Activated CD8-positive, alpha-beta T cell treated with anti-CD3 and anti-CD28 coated beads for 36 hours (primary cell): ENCODE measurements at places on chromosomes 7 and 10. TPM values are rescaled to one million over a fixed set of nuclear protein-coding genes. Genes with fewer than 3 reads are reported as not detected.

Gene EIF3A
- 131 TPM for total RNA-seq

Gene PNLIPRP3
- not detected for total RNA-seq

Gene HOGA1
- total RNA-seq: not detected

DNA sequence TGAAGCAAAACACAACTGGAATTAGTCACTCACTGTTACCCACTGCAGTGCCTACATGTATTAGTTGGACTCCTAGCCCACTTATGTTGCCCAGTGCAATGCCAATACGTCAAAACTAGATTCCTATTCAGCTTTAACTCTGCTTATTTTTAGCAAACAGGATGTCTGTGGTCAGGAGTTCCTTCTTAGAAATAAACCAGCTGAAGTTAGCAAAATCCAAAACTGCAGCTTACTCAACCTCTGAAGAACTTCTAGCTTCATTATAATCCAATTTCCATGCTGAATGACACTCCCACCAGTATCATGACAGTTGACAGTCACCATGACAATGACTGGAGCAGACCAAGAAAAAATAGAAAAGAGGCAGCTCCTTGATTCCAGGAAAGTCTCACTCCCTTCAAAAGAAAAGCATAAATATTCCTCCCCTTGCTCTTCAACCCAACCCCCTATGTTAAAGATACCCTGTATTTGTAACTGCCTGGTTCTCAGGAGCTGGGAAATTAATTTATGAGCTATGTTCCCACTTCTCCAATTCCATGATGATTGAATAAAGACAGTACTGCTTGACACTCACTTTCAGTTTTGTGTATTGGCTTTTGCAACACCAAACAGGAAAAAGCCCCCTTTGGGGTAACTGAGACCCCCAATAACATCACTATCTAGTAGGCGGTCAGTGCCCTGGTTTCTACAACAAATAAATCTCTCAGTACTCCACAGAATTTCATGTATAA is 327.4 kb downstream of the SORCS1 start:
- H3K4me1 ChIP-seq: peaks cover 7% of the 10 kb centered on the region
- no peak overlapping the region for H3K27ac ChIP-seq
- no peak overlapping the region for H3K4me3 ChIP-seq
- no peaks in the 10 kb centered on the region for H3K36me3 ChIP-seq
- no peaks in the 10 kb centered on the region for H3K27me3 ChIP-seq

DNA sequence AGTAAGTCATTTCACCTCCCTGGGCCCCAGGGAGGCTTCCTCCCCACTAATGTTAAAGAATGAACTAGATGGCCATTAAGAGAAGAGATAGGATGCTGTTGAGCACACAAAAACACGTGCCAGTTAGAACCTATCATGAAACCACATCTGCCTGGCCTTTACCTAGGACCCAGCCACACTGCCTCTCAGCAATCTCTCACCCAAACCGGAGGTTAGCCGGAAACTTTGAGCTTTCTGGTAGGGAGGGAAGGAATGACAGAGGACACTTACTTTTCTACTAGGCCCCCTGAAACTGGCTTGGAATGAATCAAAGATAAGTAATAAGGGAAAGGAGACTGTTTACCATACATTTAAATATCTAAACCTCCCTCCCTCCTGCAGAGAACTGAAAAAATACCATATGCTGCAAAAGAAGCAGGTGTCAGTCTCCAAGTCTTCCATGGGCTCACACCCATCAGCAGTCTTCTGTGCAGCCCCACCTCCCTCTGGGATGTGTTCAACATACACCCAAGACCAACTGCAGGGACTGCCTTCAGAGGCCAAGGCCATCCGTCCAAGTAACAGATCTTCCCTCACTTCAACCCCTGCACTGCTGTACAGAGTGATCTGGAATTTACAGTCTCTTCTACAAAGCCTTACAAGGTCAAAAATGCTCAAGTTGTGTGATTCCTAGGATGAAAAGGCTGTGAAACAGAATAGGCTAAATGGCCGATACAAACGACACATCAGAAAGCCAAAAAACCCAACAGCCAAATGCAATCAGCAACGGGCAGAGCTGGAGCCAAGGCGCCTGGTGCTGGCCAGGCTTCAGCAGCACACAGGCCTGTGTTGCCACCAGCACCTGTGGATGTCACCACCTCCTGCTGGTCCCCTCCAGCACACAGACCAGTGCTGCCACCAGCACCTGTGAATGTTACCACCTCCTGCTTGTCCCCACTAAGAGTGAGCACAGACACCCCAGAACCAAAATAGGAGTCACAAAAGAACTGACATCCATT is 42.4 kb downstream of the SORBS1 start:
- H3K27me3 ChIP-seq: no peaks in the 10 kb centered on the region
- no peak overlapping the region for H3K4me3 ChIP-seq
- H3K27ac ChIP-seq: no peak overlapping the region
- no peaks in the 10 kb centered on the region for H3K36me3 ChIP-seq
- H3K4me1 ChIP-seq: peaks cover 4% of the 10 kb centered on the region

GRCh38 chr10:30282221-30282620 is 66.9 kb downstream of the MTPAP start:
- no peaks in the 10 kb centered on the region for H3K36me3 ChIP-seq
- no peak overlapping the region for H3K4me3 ChIP-seq
- H3K27me3 ChIP-seq: no peaks in the 10 kb centered on the region
- no peak overlapping the region for H3K27ac ChIP-seq

Gene ANKRD1
- total RNA-seq: not detected

GRCh38 chr10:68636335-68636734 is 76.2 kb downstream of the TET1 start:
- H3K4me1 ChIP-seq: no peaks in the 10 kb centered on the region
- no peaks in the 10 kb centered on the region for H3K36me3 ChIP-seq
- no peak overlapping the region for H3K4me3 ChIP-seq
- no peak overlapping the region for H3K27ac ChIP-seq
- no peaks in the 10 kb centered on the region for H3K27me3 ChIP-seq

Gene TMEM130
- total RNA-seq: not detected

GRCh38 chr7:88456490-88456889 is 149.8 kb upstream of the STEAP4 start:
- H3K4me3 ChIP-seq: no peak overlapping the region
- H3K27ac ChIP-seq: no peak overlapping the region
- H3K4me1 ChIP-seq: no peaks in the 10 kb centered on the region
- H3K36me3 ChIP-seq: no peaks in the 10 kb centered on the region
- DNase-seq: no peak

DNA sequence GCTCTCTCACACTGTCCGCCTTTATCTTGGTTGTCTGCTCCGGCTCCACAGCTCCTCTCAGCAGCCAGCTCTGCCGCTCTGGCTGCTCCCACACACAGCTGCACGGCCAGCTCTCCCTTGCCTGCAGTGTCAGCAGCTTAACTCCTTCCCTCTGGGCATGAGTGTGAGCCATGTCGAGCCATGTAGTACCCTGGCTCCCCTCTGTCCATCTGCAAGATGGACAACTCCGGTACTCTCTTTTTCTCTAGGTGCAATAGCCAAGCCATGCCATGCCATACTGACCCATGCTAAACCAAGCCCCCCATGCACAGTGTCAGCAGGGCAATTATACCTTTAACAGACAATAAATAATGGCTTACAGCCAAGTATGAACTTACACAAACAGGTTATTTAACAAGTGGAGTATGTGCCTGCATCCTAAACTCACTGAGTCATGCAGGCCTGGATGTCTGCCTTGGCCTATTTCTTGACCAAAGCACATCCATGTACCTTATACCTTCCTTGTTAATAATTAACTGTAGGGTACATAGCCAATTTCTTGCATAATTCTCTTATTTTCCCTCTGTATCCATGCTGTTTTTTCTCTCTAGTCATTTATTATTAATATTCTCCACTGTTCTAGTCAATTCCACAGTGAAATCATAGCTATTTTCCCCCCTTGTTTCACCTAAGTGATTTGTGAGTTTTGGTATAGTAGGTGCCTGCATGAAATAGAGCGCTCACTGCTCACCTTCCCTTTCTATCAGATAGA is 170.9 kb downstream of the CDK14 start:
- H3K27me3 ChIP-seq: no peaks in the 10 kb centered on the region
- H3K4me1 ChIP-seq: no peaks in the 10 kb centered on the region
- H3K4me3 ChIP-seq: no peak overlapping the region
- no peaks in the 10 kb centered on the region for H3K36me3 ChIP-seq
- no peak for DNase-seq

DNA sequence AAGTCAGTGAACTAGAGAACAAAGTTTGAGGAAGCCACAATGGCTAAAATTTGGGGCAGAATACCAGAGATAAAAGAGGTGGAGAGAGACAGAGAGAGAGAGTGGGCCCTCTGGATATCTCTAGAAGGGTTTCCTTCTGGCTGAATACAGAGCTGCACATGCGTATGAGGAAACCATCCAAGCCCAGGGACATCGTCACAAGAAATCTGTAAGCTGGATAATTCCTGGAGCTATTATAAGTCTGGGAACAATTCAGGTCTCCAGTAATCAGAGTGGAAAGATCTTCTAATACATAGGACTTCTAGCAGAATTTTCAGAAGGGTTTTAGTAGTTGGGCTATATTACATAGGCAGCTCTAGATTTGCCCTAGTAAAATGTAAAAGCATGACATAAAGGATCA is 415.7 kb upstream of the MTPN start:
- DNase-seq: no peak
- no peaks in the 10 kb centered on the region for H3K36me3 ChIP-seq
- H3K4me1 ChIP-seq: no peaks in the 10 kb centered on the region
- no peaks in the 10 kb centered on the region for H3K27me3 ChIP-seq

- H3K36me3 ChIP-seq: no peaks in the 10 kb centered on the region
- no peak overlapping the region for H3K27ac ChIP-seq
- no peak overlapping the region for H3K4me3 ChIP-seq
- H3K4me1 ChIP-seq: peaks cover 10% of the 10 kb centered on the region
Observed at GRCh38 chr7:103447073-103447960, 1.3 kb upstream of the SLC26A5 start.

- no peak for DNase-seq
- no peaks in the 10 kb centered on the region for H3K27me3 ChIP-seq
- peaks cover 22% of the 10 kb centered on the region for H3K4me1 ChIP-seq
- H3K27ac ChIP-seq: peak overlapping the region; percentile 13
Observed at GRCh38 chr10:30510932-30511700, 77.1 kb downstream of the MAP3K8 start.

- H3K4me3 ChIP-seq: no peak overlapping the region
- no peaks in the 10 kb centered on the region for H3K36me3 ChIP-seq
- H3K4me1 ChIP-seq: no peaks in the 10 kb centered on the region
- no peak for DNase-seq
Observed at GRCh38 chr7:95317546-95317945, 6.8 kb downstream of the PON1 start.

DNA sequence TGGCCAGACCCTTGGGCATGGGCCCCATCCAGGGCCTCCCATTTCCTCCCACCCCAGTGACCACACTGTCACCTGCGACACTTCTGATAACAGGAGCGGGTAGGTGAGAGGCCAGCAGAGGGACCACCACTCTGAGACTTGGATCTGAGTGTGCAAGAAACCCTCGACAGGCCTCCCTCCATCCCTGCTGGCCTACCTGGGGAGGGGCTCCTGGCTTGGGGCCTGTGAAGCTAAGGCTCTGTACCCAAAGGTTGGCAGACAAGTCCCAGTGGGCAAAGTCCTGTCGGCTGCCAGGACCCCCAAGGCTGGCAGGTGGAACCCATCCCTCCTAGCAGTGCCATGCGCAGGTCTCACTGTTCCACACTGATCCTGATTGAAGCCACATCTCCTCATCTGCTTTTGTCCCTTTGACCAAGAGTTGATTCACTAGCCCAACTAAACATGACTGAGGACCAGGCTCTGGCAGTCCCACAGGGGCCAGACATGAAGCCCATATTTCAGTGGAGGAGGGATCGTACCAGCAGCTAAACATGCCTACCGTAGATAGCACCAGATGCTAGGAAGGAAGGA is 1.2 kb upstream of the PGAM2 start:
- peak; percentile 27 for DNase-seq
- peaks cover 31% of the 10 kb centered on the region for H3K4me1 ChIP-seq
- H3K27ac ChIP-seq: no peak overlapping the region
- H3K36me3 ChIP-seq: peaks cover 1% of the 10 kb centered on the region

DNA sequence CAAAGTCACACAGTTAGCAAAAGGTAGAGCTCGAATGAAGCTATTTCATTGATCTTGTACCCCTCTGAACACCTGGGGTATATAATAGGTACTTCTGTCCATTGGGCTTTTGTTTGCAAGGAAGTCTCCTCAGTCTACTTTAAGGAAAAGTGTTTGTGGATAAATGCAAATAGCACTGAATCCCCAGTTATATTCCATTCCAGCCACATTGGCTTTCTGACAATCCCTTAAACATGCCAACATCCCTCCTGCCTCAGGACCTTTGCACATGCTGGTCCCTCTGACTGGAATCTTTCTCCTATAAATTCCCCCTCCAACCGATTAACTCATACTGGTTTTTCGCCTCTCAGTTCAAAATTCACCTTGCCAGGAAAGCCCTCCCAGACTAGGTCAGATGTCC is 17.1 kb downstream of the DUSP5 start:
- peaks cover 63% of the 10 kb centered on the region for H3K36me3 ChIP-seq
- no peaks in the 10 kb centered on the region for H3K27me3 ChIP-seq
- peaks cover 38% of the 10 kb centered on the region for H3K4me1 ChIP-seq
- no peak overlapping the region for H3K27ac ChIP-seq
- H3K4me3 ChIP-seq: no peak overlapping the region
- DNase-seq: no peak

Gene MAP3K8
- total RNA-seq: 25.7 TPM

Gene NXPH1
- not detected for total RNA-seq

- no peak overlapping the region for H3K4me3 ChIP-seq
- peaks cover 31% of the 10 kb centered on the region for H3K36me3 ChIP-seq
- no peak overlapping the region for H3K27ac ChIP-seq
- no peak for DNase-seq
Observed at GRCh38 chr7:780081-780480, 52.2 kb upstream of the SUN1 start.

Gene HMX3
- 0.45 TPM for total RNA-seq

Gene GDF2
- not detected for total RNA-seq

- H3K4me1 ChIP-seq: no peaks in the 10 kb centered on the region
- DNase-seq: no peak
- no peaks in the 10 kb centered on the region for H3K36me3 ChIP-seq
- H3K4me3 ChIP-seq: no peak overlapping the region
- H3K27me3 ChIP-seq: no peaks in the 10 kb centered on the region
Observed at GRCh38 chr10:404991-405390, 269.7 kb downstream of the ZMYND11 start.

- H3K36me3 ChIP-seq: no peaks in the 10 kb centered on the region
- no peak overlapping the region for H3K4me3 ChIP-seq
- DNase-seq: no peak
- H3K27ac ChIP-seq: no peak overlapping the region
- peaks cover 1% of the 10 kb centered on the region for H3K27me3 ChIP-seq
- peaks cover 2% of the 10 kb centered on the region for H3K4me1 ChIP-seq
Observed at GRCh38 chr7:48259463-48260280, 88.4 kb downstream of the ABCA13 start.

- peak overlapping the region; percentile 70 for H3K27ac ChIP-seq
- DNase-seq: no peak
- H3K4me3 ChIP-seq: no peak overlapping the region
Observed at GRCh38 chr10:27525819-27526218, 21.7 kb downstream of the RAB18 start.

DNA sequence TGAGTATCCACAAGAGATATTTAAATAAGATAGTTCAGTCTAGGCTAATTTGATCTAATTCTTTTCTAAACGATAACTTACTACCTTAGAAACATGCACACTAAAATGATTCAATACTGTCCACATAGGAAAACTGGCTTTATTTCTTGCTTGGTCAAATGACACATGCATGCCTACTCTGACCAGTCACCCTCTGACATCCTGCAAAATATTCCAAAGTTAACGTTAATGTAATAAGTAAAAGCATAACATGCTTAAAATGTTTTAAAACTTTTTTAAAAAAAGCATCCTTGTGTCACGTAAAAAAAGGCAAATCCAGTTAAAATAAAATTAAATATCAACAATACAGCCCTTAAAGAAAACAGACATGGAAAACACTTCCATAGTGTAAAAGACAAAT is 70.2 kb downstream of the UBE2H start:
- DNase-seq: no peak
- no peak overlapping the region for H3K4me3 ChIP-seq
- H3K36me3 ChIP-seq: peaks cover 13% of the 10 kb centered on the region

Gene PAPOLB
- not detected for total RNA-seq

Gene AGAP5
- total RNA-seq: 8.8 TPM
